Placental epithelial cell (primary cell): ENCODE measurements at places on chromosomes 4 and X. TPM values are rescaled to one million over a fixed set of nuclear protein-coding genes. Genes with fewer than 3 reads are reported as not detected.

The RHOH gene
- 1.2 and 1.4 TPM in 2 replicates for total RNA-seq

The FGF16 gene
- total RNA-seq = 0.22 TPM in 1 of 2 replicates, not detected in the other

The PAK3 gene
- total RNA-seq = not detected in 2 replicates

The SLC10A6 gene
- not detected in 2 replicates for total RNA-seq

The CABS1 gene
- not detected in 2 replicates for total RNA-seq

The GCNA gene
- 2.3 and 4.7 TPM in 2 replicates for total RNA-seq

The NAP1L2 gene
- total RNA-seq = under 0.01 TPM in 1 of 2 replicates, not detected in the other

The RBM46 gene
- total RNA-seq = under 0.01 TPM in 1 of 2 replicates, not detected in the other

The ENAM gene
- not detected in 2 replicates for total RNA-seq

The YY2 gene
- 0.98 and 1.6 TPM in 2 replicates for total RNA-seq

The ARX gene
- not detected in 2 replicates for total RNA-seq

The CRLF2 gene
- not detected in 2 replicates for total RNA-seq

The SLC34A2 gene
- 0.11 TPM in 1 of 2 replicates, not detected in the other for total RNA-seq

The XAGE1A gene
- total RNA-seq = not detected in 2 replicates

The PNMA6A gene
- under 0.01 and 0.11 TPM in 2 replicates for total RNA-seq

The NLGN3 gene
- total RNA-seq = 0.33 and 0.79 TPM in 2 replicates

The GIMD1 gene
- total RNA-seq = not detected in 2 replicates

The RENBP gene
- under 0.01 and 0.11 TPM in 2 replicates for total RNA-seq

The F8A2 gene
- not detected in 2 replicates for total RNA-seq

The DCK gene
- total RNA-seq = 9.5 and 11.0 TPM in 2 replicates

The EGF gene
- 2.0 and 2.1 TPM in 2 replicates for total RNA-seq

The MUC7 gene
- total RNA-seq = not detected in 2 replicates

The TBC1D9 gene
- total RNA-seq = 41.2 and 41.3 TPM in 2 replicates

The PABPC5 gene
- 1.2 and 2.4 TPM in 2 replicates for total RNA-seq

The MAGEE1 gene
- 3.0 and 3.1 TPM in 2 replicates for total RNA-seq

The AMBN gene
- total RNA-seq = not detected in 2 replicates

The IGSF1 gene
- not detected in 2 replicates for total RNA-seq

The VCX3A gene
- total RNA-seq = not detected in 2 replicates

The KIT gene
- under 0.01 and 2.0 TPM in 2 replicates for total RNA-seq

The NSUN7 gene
- 0.65 and 2.0 TPM in 2 replicates for total RNA-seq

The SLC4A4 gene
- total RNA-seq = 0.11 and 0.39 TPM in 2 replicates
